ENCODE measurements at places on chromosomes 3 and 15.

GRCh38 chr3:86180696-86181095 lies 810.3 kb downstream of the VGLL3 start:
- peak; percentile 19 for DNase-seq

GRCh38 chr3:8539419-8539818 lies 37.8 kb downstream of the LMCD1 start:
- DNase-seq, result no peak

DNA sequence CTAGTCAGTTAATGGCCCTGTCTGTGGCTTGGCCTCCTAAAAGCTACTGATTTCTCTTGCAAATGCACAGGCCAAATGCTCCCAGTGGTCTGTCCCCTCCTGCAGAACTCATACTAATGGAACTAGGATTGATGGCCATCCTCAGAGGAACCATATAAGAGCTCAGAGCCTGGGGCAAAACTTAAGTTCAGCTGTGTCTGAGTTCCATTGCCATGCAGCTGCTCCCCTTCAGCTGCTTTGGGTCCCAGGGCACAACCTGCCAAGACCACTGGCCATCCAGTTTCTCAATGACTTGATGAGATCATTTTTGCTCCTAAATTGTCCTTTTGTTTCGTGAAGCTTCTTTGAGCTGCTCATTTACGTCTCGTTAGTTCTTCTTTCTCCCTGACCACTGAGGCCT lies 529.5 kb upstream of the TBL1XR1 start:
- DNase-seq, result no peak

- DNase-seq, result no peak
Observed at GRCh38 chr15:72203507-72203837, 5.9 kb upstream of the GRAMD2A start.

DNA sequence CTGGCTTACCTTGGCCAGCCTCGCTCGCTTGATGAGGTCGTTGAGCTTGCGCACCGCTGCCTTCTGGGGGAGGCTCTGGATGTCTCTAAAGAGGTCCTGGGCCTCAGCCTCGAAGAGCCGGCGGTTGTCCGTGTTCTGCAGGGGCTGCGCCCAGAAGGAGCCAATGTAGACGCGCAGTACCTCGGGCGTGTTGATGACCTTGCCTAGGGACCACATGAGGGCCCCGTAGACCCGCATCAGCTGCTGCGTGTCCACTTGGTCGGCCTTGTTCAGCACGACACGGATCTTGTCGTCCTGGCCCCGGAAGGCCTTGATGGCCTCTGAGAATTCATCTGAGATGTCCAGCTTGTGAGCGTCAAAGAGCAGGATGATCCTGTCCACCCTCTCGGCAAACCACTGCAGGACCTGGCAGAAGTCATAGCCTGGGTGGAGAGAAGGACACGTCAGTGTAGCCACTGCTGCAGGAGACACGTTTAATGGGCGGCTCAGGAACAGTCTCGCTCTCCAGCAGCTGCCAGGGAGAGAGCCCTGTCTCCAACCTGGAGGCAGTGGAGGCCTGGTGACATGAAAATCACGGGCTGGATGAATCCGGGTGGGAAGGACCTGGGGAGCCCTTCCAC lies 25.5 kb upstream of the SPTBN5 start:
- no peak for DNase-seq

Measured in HAP-1 (cell line).